ENCODE measurements at places on chromosomes 2 and 18.

GRCh38 chr2:11754700-11755015 lies 8.2 kb downstream of the LPIN1 start:
- no peak for DNase-seq

DNA sequence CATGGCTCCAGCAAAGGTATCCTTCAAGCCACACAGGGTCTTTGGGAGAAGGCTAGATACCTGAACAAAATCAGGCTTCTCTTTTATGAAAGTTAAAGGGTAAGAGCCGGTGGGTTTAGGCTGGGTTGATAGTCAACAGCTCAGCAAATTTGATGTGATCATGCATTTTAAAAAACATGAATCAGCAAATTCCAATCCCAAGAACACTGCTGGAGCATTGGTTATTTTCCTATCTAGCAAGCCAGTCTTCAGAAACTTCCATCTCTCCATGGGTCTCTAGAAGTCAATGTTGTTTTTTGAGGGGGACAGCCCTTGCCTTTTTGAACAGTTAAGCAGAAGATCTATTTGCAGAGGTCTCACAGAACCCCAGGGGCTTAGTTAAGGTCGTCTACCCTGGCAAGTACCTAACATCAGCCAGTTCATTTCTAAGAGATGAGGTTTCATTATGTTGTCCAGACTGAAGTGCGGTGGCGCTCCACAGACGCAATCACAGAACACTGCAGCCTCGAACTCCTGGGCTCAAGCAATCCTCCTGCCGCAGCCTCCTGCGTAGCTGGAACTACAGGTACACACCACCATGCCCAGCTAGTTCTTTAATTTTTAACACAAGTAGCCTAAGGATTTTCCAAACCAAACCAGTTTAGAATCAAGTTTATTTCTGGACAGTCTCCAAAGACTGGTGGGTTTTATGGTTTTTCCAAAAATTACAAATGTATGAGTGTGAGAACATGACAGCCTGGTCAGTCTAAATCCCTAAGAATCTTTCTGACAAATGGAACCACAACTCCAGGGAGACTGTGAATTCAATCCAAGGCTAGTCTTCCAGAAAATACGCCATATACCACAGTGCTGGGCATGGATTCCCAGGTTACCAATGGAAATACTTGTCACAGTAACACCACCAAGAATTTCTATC lies 4.1 kb upstream of the ZCCHC2 start:
- no peak for DNase-seq

DNA sequence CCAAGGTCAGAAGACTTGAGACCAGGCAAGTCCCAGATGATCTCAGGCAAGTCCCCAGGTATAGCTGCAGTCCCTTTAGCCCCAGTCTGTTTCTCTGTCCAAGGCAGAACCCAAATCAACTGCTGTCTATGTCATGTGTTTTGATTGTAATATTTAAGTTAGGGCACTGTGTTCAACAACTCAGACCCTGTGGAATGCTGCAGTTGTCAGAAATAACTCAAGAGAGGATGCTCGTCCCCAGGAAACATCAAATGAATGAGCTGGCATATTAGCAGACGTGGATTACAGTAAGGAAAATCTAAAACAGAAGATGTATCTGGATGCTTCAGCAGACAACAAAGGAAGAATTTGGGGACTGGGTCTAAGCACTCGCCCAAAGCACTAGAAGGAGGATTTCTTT lies 70.1 kb downstream of the BCL11A start:
- peak; percentile 74 for DNase-seq

GRCh38 chr18:23805898-23806297 lies 116.6 kb downstream of the LAMA3 start:
- no peak for DNase-seq

- DNase-seq: no peak
Measured at GRCh38 chr2:215314896-215315295, 3.0 kb downstream of the ATIC start.

GRCh38 chr2:219387306-219388120 lies at the start of gene DNPEP:
Gene DNPEP (minus strand): TSS chr2:219387912. CDS start chr2:219387794, 118 bp downstream.
- peak; percentile 13 for DNase-seq

DNA sequence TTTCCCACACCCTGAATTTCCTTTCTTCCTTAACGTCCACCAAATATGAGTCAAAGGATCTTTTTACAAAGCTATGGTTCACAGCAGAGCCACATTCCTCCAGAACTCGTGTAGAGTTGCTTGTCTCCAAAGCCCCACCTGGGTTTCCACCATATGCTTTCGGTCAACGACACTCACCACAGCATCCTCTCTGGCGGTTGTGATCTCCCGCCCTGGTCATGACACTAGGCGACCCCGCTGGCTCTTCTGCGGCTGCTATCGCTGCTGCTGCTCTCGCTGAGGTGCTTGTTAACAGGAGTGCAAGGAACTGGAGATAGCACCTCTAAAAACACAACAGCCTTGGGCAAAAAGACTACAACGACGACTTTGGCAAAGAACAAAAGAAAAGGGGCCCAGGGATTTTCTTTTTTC lies 340 bp downstream of the SLC40A1 start:
- DNase-seq: no peak

- no peak for DNase-seq
Measured at GRCh38 chr18:55400081-55400480, 187.9 kb downstream of the TCF4 start.

DNA sequence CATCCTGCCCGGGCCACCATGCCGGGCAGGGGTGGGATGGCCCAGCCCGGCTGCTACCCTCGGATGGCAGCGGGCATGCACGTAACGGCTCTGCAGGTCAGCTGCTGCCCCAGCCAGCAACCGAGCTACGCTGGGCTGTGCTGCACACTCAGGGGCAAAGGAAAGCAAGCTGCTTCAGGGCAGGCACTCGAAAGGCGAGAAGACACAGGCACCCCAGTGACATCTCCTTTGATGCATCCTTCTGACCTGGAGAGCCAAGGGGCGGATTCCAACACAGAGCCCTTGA lies 8.8 kb downstream of the HDAC4 start:
- DNase-seq: no peak

DNA sequence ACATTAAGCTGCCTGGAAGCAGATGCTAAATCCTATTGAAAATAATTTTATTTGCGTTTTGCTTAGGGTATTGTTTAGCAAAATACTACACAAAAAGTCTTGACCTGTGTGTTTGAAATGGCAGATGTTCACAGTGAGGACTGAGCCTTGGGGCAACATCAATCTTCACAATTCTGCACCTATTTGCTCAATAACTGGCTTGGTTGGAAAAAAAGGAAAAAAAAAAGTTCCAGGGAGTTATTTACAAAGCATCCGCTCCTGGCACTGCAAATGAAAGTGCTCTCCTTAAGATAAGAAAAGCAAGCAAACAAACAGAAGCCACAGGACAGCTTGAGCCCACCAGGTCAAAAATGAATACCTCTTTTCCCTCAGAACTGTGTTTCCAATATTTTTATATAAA lies 77.7 kb downstream of the MAP2 start:
- no peak for DNase-seq

DNA sequence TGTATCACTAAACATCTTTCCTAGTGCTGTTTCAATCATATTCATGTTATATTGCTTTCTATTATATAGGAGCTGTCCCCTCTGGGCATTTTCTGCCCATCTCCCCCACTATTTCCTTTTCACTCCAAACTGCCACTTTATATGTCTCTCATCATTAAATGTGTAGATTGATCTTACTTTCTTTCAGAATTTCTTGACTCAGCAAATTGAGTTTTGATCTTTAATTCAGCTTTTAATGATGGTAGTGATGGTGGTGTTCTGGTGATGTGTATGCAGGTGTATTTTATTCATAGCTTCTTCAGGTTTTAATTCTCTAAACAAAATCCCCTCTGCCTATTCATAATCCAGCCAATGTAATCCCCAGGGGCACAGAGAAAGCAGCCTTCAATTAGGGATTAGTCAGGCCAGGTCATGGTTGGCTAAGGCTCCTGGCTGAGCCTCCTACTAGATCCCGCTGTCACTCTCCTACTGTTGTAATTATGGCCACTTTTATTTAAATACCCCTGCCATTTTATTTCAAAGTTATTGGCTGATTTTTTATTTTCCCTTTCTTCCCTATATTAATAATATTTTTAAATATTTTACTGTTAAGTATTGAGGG lies 325.4 kb downstream of the SPAG16 start:
- DNase-seq: no peak

DNA sequence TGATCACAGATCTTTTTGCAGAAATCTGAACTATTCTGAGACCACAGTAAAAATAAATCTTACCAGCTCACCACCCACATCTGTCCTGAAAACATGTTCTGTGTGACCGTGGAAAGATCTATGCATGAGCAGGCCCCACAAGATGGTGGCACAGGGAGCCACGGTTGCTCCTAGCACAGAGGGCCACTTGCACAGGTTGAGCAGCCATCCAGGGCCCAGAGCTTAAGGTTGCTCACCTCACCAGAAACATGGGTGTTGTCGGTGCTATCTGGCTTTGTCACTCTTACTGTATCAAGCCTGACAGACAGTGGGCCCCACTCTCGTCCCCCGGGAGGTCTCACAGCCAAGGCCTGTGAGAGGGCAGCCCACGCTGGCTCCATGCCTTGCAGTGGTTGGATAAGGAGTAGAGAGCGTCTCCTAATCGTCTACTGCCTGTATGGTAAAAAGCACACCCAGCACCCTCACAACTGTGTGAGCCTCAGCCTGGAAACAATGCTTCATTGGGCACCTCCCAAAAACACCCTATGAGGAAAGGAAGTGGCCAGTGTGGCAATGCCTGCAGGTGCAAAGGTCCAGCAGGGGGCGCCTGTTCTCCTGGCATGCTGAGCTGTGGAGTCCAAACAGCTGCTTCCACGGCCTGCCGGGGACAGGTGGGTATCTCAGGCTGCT lies 19.6 kb downstream of the TUBB6 start:
- DNase-seq: no peak

DNA sequence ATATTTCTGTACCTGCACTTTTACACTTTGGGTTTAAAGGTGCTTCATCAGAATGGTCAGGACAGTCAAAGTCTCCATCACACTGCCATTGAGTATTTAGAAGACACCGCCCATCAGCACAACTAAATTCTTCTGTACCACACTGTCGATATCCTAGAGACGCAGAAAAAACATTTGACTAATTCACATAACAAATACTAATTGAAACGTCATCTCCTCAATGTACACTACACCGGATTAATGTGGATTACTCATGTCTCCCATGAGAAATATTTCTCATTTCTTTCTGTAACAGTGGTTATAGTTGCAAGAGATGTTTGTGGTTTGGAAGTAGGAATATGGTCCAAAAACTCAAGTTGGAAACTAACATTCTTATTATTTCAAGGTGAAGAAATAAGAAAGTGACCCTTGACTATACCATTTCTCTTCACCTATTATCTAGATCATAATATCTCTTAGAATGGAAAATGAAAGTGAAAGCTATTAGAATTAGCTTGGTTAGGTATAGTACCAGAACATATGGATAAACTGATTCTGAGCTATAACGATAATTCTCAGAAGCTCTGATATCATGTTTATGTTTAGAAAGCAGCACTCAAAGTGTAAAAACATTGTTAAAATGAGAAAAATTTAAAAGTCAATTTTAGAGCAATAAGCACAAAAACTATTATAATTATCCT lies 1627.7 kb downstream of the LRP1B start:
- peak; percentile 1 for DNase-seq

GRCh38 chr2:145058457-145058856 lies 538.5 kb upstream of the ZEB2 start:
- DNase-seq: no peak

- no peak for DNase-seq
Measured at GRCh38 chr2:206250041-206250897, 24.2 kb upstream of the ZDBF2 start.

DNA sequence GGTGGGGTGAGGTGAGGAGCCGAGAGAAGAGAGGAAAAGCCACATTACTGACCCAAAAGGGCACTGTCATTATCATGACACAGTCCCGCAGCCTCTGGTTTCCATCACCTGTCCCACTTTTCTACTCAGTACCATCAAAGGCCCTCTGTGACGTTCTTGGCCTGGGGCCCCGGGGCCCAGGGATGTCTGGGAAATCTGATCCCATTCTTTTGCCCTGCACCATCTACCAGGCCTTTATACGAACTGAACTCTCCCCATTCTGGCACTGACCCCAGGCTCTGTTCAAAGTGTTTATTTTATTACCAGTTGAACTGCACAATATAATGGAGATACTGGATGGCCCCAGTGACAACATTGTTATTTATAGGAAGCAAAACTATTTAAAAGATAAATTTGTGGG lies 89.1 kb downstream of the COL6A3 start:
- no peak for DNase-seq

GRCh38 chr2:191559569-191559968 lies 118.4 kb upstream of the NABP1 start:
- DNase-seq: no peak

- no peak for DNase-seq
Measured at GRCh38 chr2:172241222-172241621, 138.5 kb upstream of the DLX2 start.

- no peak for DNase-seq
Measured at GRCh38 chr2:122851972-122852531, 1096.6 kb downstream of the TSN start.

DNA sequence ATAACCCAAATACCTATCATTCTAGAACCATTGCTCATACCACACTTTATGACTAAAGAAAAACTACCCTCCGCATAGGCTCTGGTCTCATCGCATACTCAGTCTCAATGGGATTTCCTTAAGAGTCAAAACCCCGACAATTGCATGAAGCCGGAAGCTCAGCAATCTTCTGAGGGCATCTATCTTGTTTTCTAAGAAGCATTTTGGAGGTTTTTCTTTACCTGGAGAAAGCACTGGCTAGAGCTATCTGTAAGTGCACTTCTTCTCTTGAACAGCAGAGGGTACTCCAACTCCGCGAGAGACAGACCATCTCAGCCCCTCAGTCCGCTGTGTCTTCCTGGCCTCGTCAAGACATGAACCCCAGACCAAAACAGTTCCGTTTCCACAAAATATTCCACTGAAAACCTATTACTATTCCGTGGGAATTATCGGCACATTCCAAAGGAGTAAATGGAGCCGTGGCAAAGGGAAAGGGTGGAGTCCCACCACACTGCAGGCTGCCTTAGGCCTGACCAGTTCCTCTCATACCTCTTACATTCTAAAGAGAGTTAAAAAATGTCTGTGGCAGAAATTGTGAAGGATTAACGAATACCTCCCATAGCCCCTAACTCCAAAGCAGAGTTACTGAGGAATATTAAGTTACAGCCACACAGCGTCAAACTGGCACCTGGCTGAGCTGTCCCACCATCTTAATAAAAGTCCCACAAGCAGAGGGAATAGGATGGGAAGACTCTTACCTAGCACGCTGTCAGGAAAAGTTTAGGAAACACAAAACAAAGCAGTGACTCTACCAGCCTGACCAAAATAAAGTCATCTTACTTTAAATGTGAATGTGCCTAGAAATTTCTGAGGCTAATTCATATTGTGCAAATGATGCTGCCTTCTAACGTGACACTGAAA lies 325.6 kb upstream of the VRK2 start:
- DNase-seq: peak; percentile 31

- DNase-seq: no peak
Measured at GRCh38 chr2:32129086-32129485, 36.6 kb upstream of the SLC30A6 start.

DNA sequence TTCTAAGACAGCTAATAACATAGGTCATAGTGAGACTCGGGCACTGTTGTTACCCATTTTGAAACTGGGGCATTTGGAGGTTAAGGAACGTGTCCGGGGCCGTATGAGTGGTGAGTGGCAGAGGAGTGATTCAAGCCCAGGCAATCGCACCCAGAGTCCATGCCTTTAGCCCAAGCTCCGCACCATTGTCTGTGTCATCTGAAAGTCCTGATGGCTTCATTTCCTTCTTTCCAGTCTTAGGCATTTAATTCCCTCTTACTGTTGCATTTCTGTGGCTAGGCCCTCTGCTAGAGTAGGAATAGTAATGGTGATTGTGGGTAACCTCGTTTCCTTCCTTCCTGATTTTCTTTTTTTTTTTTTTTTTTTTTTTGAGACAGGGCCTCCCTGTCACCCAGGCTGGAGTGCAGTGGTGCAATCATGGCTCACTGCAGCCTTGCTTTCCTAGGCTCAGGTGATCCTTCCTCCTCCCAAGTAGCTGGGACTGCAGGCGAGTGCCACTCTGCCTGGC lies 49.8 kb upstream of the ASB1 start:
- no peak for DNase-seq
